ENCODE measurements at places on chromosomes 1 and 21.

DNA sequence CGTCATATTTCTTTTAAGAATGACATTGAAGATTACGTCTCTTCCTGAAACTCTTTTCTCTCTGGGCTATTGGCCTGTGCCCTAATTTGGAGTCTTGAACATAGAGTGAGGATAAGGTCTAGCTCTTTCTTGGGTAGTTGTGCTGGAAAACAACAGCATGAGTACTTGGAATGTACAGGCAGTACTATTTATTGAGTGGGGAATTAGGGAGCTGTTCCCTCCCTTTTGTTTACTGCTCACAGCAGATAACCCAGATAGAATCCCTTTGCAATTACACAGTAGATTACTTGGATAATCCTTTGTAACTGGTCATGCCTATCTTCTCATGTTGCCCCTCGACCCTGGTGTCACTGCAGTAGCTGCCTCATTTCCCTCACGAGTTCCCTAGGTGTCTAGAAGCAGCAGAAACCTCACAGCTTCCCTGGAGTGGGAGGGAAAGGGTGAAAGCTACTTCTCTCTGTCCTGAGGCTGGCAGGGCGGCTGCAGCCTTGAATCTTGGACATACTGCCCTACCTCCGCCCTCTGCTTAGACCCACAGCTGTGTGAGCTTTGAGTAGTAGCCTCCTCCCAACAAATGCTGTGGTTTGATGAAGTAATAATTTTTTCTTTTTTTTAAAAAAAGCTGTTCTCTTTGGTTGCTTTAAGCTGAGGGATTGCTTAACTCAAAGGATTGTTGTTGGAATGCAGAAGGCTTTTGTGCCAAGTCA lies 70.6 kb downstream of the FGGY start:
- DNase-seq, result no peak

DNA sequence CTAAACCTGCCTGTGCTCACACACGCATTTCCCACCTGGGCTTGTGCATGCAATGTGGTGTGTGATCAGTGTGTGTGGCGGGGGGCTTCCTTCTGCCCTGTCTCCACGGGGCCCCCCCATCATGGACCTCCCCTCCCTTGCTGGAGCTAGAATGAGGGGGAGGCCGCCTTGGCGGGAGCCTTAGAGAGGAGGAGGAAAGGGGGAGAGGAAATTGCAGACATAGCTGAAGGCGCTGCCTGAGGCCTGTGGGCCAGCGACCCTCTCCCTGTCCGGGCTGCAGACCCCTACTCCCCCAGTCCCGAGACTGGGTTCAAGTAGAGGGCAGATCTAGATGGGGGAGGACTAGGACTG lies 883 bp upstream of the EVA1B start:
- no peak for DNase-seq

DNA sequence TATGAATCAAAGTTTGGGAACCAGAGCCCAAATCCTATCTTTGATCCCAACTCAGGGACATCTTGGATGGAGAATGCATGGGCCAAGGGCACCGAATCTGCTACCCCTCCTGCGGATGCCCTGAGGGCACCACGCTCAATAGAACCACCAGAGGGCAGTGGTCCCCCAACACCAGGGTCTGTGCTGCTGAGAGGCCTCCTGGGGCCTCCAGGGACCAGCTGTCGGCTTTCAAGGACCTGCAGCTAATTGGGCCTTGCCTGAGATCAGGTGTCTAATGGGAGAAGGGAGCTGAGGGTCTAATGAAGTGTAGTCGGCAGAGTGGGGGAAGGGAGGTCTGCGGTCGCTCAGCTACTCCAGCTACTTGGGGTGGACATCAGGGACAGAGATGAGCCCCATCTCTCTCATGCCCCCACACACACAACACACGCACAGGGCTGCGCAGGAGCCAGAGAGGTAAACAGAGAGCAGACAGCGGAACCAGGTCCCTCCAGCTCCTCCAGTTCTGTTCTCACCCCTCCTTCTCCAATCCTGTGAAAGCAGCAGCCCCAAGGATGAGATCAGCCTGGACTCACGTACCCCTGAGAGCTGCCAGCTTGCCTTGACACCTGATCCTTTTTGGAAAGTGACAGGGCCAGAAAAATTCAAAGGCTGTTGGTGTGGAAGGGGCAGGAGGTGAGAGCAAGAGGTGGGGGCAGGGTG lies 34.9 kb upstream of the PPP1R15B start:
- DNase-seq, result peak; percentile 60

- DNase-seq, result no peak
Observed at GRCh38 chr1:184986250-184986649, 11.9 kb upstream of the NIBAN1 start.

- DNase-seq, result no peak
Observed at GRCh38 chr1:153866045-153866850, 56.5 kb downstream of the GATAD2B start.

DNA sequence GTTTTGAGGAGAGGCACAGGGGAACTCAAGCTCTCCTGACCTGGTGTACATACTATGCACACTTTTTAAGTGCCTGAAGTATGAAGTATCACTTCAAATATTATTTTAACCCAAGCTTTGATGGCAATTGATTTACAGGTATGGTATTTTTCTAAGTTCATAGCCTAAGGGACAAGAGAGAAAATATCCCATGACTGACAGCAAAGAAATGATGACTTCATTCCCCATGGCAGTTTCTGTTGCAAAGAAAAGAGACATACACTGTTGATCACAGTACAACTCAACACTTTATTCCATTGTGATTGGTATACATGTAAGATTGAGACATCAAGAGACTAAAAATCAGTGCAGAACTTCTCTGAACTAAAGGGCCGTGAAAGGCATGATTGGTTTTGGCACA lies 41.8 kb upstream of the BCL10 start:
- DNase-seq, result no peak

DNA sequence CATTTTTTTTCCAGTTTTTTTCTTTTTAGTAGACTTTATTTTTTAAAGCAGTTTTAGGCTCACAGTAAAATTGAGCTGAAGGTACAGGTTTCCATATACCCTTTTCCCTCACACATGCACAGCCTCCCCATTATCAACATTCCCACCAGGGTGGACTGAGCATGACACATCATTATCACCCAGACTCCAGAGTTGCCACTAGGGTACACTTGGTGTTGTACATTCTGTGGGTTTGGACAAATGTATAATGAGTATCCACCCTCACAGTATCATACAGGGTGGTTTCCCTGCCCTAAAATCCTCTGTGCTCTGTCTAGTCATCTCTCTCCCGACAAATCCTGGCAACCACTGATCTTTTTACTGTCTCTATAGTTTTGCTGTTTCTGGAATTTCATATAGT lies 3.0 kb upstream of the AIM2 start:
- no peak for DNase-seq

- DNase-seq, result no peak
Observed at GRCh38 chr1:168963601-168964000, 142.9 kb upstream of the ATP1B1 start.
